ENCODE measurements at places on chromosomes 12 and 14. TPM values are rescaled to one million over a fixed set of nuclear protein-coding genes. Genes with fewer than 3 reads are reported as not detected.

DNA sequence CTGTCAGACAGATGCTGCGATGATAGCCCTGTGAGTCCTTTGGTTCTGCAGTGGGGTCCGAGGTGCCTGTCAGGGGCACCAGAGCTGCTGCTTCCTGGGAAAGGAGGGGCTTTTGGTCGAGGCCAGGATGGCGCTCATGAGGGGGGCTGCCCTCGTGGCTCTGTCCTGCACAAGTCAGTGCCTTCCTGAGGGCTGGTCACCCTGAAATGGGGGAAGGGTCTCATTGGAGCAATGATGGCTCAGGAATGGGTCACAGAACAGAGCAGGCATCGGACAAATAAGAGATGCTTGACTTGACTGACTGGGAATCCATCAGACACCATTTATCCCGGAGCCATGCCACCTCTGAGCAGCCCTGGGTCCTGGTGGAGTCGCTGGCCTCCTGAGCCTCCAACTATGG is 121.9 kb downstream of the ADGRD1 start:
- DNase-seq = no peak

PLD4 gene
- 0.01 TPM for polyA plus RNA-seq

DNA sequence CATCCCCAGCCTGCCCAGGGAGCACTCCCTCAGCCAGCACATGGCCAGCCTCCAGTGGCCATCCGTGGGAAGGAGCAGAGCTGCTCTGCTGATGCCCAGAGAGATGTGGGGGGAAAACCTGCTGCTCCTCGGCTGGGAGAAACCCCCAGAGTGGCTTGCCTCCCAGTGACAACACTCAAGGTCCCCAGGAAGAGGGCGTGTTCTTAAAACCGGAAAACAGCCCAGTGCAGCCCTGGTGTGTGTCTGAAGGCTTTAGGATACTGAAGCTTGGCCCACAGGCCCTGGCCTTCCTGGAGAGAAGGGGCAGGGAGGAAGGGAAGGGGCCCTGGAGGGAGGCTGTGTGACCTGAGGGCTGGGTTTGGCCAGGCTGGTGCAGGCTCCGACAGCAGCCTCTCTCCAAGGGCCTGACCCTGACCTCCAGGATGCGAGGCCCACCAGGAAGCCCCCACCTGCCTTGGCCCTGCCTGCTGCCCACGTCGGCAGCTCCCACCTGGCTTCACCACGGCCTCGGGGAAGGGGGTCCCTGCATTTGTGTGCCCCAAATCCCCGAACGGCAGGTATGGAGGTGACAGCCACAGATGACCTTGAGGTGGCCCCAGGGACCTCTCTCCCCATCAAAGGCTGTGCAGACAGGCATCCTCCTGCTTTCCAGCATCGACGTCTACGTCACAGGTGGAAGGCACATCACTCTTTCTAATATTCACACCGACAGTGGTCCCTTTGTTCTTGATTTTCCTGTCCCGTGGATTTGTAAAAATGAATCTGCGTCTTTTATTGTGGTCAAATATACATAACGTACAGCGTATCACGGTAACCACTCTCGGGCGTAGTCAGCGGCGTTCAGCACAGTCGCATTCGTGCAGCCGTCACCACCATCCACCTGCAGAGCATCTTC is 190.0 kb upstream of the C14orf180 start:
- no peak for DNase-seq

ACSM4 gene
- not detected for polyA plus RNA-seq

DNA sequence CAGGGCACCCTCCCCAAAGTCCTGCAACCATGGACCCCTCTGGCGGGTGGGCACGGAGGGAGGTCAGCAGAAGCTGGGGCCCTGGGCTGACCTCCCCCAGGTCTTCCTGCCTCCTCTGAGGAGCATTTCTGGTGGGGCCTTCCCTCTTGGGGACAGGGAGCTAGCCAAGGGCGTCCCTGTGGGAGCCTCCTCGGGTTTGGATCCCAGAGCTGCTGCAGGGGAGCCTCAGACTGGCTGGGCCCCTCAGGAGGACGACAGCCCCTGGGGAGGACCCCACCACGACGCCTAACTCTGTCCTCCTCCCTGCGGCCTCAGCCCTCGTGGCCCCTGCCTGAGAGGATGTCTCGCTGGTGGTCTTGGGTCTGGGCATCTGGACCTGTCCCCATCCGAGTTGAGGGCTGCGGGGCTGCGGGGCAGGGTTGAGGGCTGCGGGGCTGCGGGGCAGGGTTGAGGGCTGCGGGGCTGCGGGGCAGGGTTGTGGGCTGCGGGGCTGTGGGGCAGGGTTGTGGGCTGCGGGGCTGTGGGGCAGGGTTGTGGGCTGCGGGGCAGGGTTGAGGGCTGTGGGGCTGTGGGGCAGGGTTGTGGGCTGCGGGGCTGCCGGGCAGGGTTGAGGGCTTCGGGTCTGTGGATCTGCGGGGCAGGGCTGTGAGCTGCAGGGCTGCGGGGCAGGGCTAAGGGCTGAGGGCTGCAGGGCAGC is 37.4 kb downstream of the FBRSL1 start:
- DNase-seq = no peak

KITLG gene
- polyA plus RNA-seq = 25.2 TPM

SYNDIG1L gene
- not detected for polyA plus RNA-seq

KCNJ8 gene
- 5.3 TPM for polyA plus RNA-seq

CRACR2A gene
- 1.1 TPM for polyA plus RNA-seq

KRT2 gene
- not detected for polyA plus RNA-seq

All from AG04450 (cell line).